ENCODE measurements at places on chromosomes 3 and 15. TPM values are rescaled to one million over a fixed set of nuclear protein-coding genes. Genes with fewer than 3 reads are reported as not detected.

DNA sequence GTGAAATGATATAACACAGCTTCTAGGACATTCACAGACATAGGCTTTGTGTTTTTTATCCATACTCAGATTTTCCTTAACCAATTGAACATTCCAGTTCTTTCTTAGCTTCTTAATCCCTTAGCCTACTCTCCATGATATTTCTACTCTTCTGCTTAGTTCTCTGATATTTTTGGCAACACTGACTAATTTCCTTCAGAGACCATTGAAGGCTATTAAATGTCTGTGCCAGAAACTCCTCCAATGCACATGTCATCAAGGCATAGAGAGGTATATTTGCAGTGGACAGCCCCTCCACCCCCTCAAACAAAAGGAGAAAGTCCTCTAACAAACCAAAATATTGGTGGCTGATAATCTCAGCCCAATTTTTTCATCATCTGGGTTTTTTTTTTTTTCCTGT is 105.9 kb upstream of the TSC22D2 start:
- DNase-seq = no peak

GRCh38 chr3:197035577-197035976 is 6.0 kb upstream of the MELTF start:
- no peak for DNase-seq

GRCh38 chr3:50333744-50334328 is 5.8 kb upstream of the TUSC2 start:
- peak; percentile 58 for DNase-seq

LRRIQ4 gene
- total RNA-seq = not detected

DNA sequence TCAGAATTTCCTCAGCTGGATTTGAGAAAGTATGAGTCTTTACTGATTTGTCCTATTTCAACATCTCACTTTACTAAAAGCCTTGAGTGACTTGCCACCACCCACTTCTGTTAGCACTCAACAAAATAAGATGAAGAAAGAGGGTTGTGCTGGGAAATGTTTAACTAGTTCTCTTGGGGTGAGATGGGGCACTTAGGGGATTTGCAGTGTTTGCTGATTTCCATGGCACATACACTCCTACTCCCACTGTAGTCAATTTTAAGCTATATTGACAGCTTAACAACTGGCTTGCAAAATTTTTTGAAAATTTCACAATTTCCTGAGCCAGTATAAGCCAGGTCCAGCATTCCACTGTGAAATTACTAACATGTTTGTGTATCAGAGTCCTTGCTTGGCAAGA is 463.1 kb upstream of the ARHGEF26 start:
- DNase-seq = peak; percentile 12

CLEC3B gene
- 819 TPM for total RNA-seq

- no peak for DNase-seq
Measured at GRCh38 chr15:89301304-89302089, 33.1 kb downstream of the POLG start.

DNA sequence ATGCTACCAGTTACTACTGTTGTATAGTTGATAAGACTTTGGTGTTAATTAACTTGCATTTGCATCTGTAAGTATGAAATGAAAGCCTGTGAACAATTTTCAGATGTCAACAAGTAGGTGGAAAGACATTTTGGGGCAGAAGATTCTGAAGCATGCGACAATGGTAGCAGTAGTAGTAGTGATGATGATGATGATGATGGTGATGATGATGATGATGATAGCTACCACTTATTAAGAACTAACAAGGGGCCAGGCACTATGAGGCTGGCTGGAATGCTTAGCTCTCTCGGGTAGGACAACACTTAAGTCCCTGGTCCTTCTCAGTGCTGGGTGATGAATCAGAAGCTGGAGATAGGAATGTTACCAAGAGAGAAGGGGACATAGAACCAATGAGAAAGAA is 333.4 kb upstream of the IL12A start:
- DNase-seq = no peak

DNA sequence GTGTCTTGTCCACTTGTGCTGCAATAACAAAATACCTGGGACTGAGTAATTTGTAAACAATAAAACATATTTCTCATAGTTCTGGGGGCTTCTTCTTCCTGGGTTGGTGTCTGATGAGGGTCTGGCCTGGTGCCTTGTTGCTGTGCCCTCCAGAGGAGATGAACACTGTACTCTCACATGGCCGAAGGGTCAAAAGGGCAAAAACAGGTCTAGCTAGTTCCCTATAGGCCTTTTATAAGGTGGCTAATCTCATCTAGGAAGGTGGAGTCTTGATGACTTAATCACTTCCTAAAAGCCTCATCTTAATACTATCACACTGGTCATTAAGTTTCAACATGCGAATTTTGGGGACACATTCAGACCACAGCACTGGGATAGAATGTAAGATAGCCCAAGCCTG is 228.4 kb downstream of the TLE3 start:
- DNase-seq = no peak

- no peak for DNase-seq
Measured at GRCh38 chr3:58398669-58399333, 34.8 kb downstream of the PDHB start.

DNA sequence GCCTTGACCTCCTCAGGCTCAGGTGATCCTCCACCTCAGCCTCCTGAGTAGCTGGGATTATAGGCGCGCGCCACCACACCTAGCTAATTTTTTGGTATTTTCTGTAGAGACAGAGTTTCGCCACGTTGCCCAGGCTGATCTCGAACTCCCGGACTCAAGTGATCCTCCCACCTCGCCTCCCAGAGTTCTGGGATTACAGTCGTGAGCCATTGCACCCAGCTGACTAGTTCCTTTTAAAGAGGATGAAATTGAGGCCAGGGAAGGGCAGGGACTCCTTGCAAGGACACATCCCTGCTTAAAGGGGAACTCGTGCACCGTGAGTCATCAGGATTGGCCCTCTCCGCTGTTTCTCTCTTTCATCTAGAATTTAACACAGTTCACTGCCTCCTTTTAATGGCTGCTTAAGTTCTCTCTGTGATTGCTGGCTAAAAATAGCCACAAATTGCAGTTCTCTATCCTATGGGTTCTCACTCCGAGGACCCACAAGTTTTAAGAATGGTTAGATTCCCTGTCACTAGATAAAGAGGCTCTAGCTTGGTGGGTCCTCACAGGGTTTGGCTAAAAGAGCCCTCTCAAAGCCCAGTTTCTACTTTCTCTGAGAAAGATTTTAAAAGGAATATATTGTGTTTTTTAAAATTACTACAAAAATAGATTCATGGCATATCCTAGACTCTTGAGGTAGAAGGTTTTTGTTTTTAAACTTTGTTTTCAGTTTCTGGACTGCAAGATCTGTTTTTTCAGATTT is 1.4 kb downstream of the CRTAP start:
- DNase-seq = peak; percentile 53

Data from tibial nerve (tissue), 4 donors.